ENCODE measurements at places on chromosomes 12 and 14. TPM values are rescaled to one million over a fixed set of nuclear protein-coding genes. Genes with fewer than 3 reads are reported as not detected.

The TMCC3 gene
- polyA plus RNA-seq = 46.1 TPM

The HNF1A gene
- not detected for polyA plus RNA-seq

The NID2 gene
- polyA plus RNA-seq = 36.9 TPM

The CAPS2 gene
- polyA plus RNA-seq = 10.5 TPM

The SMOC1 gene
- 189 TPM for polyA plus RNA-seq

The PELI2 gene
- polyA plus RNA-seq = 8.5 TPM

The LMO3 gene
- 74.3 TPM for polyA plus RNA-seq

The IRAK3 gene
- polyA plus RNA-seq = 3.1 TPM

Data from spinal cord (tissue), 10 donors.